ENCODE measurements at places on chromosomes 7 and 10. TPM values are rescaled to one million over a fixed set of nuclear protein-coding genes. Genes with fewer than 3 reads are reported as not detected.
A peak's percentile ranks its signal among the peaks of the same experiment; 100 is the strongest.

DNA sequence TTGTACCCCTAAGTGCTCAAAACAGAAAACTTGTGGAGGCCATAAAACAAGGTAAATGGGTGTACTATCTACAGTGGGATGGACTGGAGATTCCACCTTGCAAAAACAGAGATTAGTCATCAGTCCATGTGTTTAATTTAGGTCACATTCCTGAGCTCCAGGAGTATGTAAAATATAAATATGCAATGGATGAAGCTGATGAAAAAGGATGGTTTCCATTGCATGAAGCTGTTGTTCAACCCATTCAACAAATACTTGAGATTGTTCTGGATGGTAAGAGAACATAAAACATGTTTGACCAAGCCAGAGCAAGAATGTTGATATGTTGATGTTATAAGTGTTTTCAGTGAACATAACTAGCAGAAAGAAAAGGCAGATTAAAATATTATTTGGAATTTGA is 14.6 kb downstream of the ASB15 start:
- DNase-seq, result no peak

- DNase-seq, result no peak
Observed at GRCh38 chr10:63866747-63867140, 345.5 kb downstream of the REEP3 start.

DNA sequence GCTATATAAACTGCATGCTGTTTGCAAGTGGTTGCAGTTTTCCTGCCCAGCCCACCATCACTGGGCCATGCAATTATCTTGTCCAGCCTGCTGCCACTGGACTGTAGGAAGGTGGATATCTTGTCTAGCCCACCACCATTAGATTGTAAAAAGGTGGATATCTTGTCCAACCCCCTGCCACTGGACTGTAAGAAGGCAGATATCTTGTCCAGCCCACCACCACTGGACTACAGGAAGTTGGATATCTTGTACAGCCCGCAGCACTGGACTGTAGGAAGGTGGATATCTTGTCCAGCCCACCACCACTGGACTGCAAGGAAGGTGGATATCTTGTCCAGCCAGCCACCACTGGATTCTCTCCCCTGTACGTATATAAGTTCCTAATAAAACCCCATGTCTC is 69.8 kb downstream of the SKAP2 start:
- no peak for DNase-seq

GRCh38 chr7:92002720-92003119 is 62.1 kb downstream of the AKAP9 start:
- no peak for DNase-seq

GRCh38 chr10:80498833-80499741 is 38.6 kb upstream of the SH2D4B start:
- peak; percentile 80 for DNase-seq

GRCh38 chr7:66157060-66157459 is 42.4 kb downstream of the CRCP start:
- no peak for DNase-seq

DNA sequence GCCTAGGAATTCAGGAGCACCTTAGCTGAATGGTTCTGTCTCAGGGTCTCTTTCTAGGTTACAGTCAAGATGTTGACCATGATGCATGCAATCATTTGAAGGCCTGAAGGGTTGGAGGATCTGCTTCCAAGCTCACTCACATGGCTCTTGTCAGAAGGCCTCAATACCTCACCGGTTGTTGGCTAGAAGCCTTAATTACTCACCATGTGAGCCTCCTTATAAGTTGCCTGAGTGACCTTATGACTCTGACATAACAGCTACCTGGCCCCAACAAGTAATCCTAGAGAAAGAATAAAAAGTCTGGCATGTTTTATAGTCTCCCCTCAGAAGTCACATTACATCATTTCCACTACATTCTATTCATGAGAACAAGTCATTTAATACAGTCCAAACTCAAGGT is 3.4 kb upstream of the C1GALT1 start:
- DNase-seq, result no peak

Gene ANKRD61
- 0.07 TPM for total RNA-seq
